ENCODE measurements at places on chromosomes 6 and 20.
A peak's percentile ranks its signal among the peaks of the same experiment; 100 is the strongest.

DNA sequence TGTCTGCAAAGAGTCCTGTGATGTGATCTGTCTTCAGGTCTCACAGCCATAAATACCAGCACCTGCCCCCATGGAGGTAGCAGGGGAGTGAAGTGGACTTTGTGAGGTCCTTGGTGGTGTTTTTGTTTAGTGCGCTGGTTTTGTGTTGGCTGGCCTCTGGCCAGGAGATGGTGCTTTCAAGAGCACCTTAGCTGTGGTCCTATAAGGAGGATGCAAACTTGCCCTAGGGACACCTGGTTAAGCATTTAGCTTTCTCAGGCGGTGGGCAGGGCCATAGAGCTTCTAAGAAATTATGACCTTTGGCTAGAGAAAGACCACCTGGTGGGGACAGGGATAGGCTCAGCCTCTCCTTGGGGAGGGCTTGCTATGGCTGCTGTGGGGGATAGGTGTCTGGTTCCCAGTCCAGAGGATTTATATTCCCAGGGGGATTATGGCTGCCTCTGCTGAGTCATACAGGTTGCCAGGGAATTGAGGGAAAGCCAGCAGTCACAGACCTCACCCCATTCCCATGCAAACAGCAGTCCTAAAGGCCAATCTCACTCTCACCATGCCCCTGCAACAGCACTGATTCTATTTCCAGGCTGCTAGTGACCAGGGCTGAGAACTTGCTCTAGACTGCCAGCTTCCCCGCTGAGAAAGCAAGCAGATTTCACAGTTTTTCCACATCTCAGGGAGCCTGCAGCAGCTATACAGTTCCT, 259.3 kb downstream of the TFAP2B start:
- no peak for DNase-seq

- peak; percentile 92 for DNase-seq
Observed at GRCh38 chr6:12233693-12234571, 56.2 kb upstream of the EDN1 start.

- no peak for DNase-seq
Observed at GRCh38 chr20:54680872-54681619, 205.7 kb downstream of the DOK5 start.

DNA sequence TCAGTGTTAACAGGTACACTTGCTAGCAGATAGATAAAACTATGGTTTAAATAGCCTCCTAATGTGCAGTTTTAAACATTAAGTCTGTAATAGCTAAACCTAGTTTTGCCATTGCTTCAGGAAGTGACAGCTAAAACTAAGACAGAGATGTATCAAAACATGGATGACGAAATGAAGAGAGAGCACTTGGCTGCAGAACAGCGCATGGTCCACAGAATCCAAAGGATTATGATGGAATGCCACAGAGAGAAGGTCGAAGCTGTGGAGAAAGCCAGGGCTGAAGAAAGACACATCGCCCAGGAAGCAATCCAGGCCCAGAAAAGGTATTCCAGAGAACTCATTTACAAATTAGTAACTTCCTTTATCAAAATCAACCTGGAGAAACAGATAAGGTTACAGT, 11.6 kb downstream of the C6orf163 start:
- no peak for DNase-seq

- no peak for DNase-seq
Observed at GRCh38 chr6:79117752-79118151, 39.7 kb upstream of the PHIP start.

DNA sequence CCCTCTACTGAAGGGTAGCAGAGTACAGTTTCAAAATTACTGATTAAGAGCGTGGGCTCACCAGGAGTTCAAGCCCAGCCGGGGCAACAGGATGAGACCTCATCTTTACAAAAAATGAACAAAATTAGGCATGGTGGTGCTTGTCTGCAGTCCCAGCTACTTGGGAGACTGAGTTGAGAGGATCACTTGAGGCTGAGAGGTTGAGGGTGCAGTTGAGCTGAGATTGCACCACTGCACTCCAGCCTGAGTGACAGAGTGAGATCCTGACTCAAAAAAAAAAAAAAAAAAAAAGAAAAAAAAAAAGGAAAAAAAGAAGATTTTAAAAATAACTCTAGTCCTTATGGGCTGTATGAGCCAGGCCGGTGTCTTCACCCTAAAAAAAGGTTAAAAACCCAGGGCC, 18.7 kb downstream of the PABPC1L start:
- DNase-seq, result no peak

- DNase-seq, result no peak
Observed at GRCh38 chr6:31572041-31572911, at the start of gene LTA. TSS of gene LTA (plus strand) at chr6:31572289. CDS start at chr6:31572743, 454 bp downstream.

DNA sequence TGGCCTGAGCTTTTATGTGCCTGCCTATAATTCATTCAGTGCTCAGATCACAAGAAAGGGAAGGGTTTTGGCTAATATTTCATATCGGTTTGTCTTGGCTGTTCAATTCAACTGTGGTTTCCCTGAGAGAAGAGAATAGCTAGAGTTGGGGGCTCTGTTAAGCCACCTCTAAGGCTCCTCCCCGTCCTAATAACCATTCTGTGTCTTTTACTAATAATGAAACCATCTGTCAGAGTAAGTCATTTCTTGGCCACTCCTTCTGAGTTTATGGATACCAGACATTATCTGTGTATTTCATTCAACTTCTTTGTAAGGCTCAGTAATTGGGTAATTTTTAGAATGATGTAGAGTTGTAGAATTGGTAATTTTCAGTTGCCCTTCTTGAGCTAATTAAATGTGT, 5.2 kb downstream of the STX11 start:
- DNase-seq, result no peak

GRCh38 chr6:164022632-164023031, 608.1 kb downstream of the QKI start:
- no peak for DNase-seq

DNA sequence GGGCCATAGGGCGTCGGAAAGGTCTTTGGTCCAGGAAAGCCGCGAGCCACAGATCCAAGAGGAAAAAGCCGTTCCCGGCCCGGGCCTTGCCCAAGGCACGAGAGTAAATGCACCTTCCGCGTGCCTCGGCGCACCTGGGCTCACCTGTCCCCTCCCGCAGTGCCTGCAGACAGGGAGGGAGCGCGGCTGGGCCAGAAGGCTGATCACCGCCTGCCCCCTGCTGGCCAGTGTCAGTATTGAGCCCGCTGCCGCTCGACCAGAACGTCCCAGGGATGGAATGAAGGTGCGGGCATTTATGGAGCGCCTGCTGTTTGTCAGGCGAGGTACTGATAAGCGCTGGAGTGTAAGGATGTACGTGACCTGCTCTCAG, 679 bp upstream of the LPIN3 start:
- peak; percentile 41 for DNase-seq

DNA sequence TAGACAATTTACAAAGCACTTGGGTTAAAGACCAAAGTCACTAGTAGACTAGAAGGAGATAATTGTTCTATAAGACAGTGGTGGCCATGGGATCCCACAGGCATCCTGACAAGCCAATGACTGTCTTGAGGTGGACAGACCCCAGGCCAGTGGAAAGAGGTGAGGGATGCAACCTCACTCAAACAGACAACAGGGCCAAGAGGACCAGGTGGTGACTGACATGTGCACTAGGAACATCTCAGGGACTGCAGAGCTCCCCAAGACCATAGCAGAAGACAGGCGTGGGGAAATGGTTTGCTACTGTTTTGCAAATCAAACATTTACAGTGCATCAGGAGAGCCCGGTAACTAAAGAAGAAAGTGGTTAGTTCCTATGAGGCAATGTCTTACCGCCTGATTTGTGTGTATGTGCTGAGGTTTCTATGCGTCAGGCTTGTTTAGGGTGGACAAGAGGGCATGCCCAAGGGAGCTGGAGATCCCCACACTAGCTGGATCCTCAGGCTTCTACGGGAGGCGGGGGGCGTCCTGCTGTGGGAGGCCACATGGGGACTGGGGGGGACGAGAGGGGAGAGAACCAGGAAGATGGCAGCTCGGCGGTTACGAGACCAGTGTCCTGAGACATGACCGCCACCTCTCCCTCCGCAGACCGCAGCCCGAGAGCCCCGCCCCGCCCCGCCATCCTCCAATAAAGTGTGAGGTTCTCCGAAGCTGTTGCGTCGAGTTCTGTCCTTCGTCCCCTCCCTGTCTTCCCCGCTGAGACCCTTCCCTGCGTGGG, 623 bp upstream of the MRPS26 start:
- DNase-seq, result no peak

DNA sequence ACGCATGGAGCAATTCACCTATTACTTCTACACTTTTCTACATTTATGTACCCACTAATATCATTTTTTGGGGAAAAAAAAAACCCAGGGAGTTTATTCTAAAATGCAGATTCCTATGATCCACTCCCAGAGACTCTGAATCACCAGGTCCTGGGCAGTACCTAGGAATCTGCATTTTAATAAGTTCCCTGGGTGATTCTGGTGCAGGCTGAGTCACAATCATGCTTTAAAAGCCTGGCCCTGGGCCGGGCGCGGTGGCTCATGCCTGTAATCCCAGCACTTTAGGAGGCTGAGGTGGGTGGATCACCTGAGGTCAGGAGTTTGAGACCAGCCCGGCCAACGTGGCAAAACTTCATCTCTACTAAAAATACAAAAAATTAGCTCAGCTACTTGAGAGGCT, 43.3 kb upstream of the MLN start:
- no peak for DNase-seq

GRCh38 chr20:382291-383115, 1.9 kb downstream of the TRIB3 start:
- no peak for DNase-seq

DNA sequence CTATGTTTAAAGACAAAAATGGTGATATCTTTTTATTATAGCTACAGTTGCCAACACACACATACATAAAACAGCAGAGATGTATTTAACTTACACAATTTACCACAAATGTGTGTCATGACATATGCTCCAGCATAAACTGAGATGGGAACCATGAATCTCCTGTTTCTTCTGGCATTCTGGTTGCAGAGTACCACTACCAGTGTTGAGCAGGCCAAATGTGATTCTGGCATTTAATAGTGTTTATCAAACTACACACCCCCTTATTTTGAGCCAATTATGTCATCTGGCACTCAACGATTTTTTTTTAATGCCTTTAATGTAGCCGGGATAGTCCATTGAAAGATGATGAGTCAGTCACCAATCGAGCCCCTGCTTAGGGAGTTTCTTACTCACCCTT, 59.0 kb upstream of the TPD52L1 start:
- no peak for DNase-seq

- DNase-seq, result no peak
Observed at GRCh38 chr6:12718015-12718414, 1.4 kb downstream of the PHACTR1 start.

GRCh38 chr20:46178891-46179290, 60.8 kb downstream of the CD40 start:
- DNase-seq, result no peak

GRCh38 chr6:5174756-5175549, 85.8 kb downstream of the LYRM4 start:
- no peak for DNase-seq

GRCh38 chr20:21509597-21510371, 4.1 kb downstream of the NKX2-2 start:
- DNase-seq, result peak; percentile 45

GRCh38 chr20:63098195-63098810, 91.5 kb upstream of the BHLHE23 start:
- DNase-seq, result no peak

GRCh38 chr6:20028562-20028961, 183.7 kb downstream of the MBOAT1 start:
- no peak for DNase-seq

DNA sequence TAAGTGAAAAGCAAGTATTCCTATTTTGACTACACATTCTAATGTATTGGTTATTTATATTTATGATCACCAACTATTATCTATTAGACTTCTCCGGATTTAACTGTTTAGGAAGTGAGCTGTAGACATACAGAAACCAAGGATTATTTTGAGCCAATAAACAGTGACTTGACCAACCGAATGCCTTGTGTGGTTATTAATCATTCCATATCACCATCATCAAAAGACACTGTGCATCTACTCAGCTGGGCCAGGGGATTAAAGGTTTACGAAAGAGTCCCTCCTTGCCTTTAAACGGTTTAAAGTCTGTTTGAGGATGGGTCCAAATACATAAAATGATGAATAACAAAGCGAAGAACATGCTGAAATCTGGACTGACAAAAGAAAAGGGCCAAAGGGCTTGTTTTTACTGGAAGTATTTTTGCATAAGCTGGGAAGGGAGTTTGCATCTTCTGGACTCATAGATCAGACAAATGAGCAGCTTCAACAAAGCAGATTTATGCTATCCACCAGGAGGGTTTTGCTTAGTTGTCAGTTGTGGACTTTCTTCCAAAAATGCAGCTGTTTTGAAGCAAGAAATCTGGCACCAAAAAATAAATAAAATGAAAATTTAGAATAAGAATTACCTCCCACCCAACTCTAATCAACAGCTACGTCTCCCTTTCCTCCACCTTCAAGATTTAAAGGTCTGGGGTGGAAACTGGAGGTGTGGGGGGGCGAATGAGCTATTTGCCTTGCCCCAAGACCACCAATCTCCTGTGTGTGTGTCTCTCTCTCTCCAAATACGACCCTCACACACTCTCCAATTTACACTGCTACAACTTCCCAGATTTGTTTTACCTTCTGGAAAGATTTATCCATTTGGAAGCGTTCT, 33.6 kb upstream of the ID4 start:
- DNase-seq, result no peak

DNA sequence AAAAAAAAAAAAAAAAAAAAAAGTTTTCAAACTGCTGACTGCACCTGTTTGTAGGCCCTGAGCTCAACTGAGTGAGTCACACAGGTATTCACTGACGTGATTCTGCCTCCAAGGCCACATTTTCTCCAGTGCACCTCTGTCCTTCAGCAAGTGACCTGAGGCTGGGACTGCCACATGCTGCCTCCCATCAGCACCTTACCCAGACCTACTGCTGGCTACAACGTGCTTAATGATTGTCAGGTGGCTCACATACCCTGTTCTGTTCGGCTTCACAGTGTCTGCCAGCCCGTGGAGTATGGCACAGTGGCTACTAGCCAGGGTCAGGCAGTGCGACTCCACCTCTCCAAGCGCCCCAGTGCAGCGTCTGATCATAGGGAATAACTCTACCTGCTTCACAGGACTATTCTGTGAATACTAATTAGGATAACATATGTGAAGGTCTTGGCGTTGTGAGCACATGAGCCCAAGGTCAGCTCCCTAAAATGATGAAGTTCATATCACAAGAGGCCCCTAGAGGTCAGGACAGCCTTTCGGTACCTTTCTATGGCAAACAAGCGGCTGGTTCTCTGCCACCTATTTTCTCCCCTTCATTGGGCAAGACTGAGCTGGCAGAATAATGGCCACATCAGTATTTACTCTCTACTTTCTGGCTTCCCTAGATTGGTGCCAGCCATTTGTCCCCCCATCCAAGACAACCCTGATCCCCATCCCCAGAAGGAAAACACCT, 28.1 kb downstream of the RIPOR3 start:
- DNase-seq, result no peak

DNA sequence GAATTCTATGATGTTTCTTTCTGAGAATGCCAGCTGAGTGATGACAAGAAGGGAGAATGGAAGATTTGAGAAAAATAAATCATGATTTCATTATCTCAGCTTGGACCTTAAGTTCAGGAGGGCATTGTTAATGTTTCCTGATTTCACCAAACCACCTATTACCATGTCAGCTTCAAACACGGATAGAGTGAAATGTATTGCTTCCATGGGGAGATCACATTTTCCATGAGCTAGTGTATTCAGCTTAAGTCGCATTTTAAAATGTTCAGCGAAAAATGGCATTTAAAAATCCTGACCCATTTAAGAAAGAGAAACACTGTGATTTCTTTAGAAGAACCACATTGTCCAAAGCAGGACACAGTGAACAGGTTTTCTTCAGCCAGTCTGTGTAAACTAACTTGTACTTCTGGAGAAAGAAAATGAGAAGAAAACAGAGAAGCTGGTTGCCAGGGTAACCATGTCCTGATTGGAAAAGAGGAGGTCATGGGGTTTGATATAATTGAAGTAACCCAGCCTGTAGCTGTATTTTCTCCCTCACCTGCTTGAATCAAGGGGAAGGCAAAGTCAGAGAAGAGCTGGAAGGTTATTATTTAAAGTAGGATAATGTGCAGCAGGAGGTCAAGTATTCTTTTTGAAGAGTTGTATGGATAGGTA, 684.1 kb upstream of the NRSN1 start:
- no peak for DNase-seq

All from hippocampal formation (tissue), 2 donors.